ENCODE measurements at places on chromosomes 7 and 10.

- DNase-seq, result no peak
Measured at GRCh38 chr7:33813331-33813730, 92.0 kb upstream of the BMPER start.

- DNase-seq, result peak; percentile 82
Measured at GRCh38 chr10:75209921-75210281, 695 bp upstream of the VDAC2 start.

DNA sequence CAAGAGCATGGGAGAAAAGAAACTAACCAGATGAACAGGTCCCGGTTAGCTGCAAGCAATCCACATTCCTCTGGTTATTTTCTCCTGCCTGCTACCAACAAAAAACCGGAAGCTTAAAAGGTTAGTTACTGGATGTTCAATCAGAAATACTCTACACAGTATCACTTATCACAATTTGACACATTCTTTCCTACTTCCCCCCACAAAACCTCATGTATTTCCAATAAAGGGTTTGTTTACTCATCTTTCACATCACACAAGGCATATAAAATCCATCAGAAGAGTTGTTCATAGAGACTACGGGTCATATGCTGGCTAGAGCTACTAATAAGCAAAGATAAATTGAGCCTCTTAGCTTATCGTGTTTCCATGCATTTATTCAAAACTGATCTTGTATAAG is 4.8 kb downstream of the SLC25A28 start:
- DNase-seq, result no peak

DNA sequence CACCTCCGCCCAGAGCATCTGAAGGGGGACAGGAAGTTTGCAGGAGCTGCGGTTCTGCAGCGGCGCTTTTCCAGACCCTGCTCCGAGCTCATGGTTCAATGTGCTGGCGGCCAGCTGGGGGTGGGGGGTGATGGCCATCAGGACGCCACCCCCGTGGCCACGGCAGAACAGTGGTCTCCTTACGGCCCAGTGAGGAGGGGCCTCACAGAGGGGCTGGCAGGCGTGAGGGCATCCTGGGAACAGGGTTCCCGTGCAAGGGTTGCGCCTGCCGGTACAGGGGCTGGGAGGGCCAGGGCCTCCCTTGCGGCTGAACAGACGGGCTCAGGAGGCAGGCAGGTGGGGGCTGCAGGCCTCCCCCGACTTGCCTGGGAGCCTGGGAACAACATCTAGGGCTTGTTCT is 39.0 kb upstream of the GNA12 start:
- no peak for DNase-seq

DNA sequence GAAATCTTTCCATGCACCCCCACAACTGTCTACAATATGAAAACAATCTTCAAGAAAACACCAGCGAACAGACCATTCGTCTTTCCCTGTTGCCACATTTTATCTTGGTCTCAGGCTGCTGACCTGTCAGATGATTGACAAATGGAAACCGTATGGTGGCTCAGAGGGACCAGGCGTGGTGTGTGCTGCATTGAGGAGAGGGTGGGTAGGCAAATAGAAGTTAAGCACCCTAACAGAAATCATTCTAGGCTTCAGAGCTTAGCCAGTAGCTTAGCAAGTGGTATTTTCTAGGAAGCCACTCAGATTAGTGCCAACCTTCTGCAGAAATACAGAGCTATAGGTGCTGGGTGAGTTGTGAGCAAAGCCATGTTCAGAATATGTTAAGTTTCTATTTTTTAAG is 114.9 kb downstream of the DPP6 start:
- no peak for DNase-seq

GRCh38 chr10:49688261-49688846 is 8.9 kb downstream of the C10orf53 start:
- DNase-seq, result no peak
